Pulmonary artery endothelial cell (primary cell): ENCODE measurements at places on chromosomes 5 and 9. TPM values are rescaled to one million over a fixed set of nuclear protein-coding genes. Genes with fewer than 3 reads are reported as not detected.

The SHISAL2B gene
- total RNA-seq, result not detected in 2 replicates

The TTC39B gene
- total RNA-seq, result 4.4 and 5.2 TPM in 2 replicates

The ARAP3 gene
- 33.8 and 43.1 TPM in 2 replicates for total RNA-seq

The DDX4 gene
- not detected in 2 replicates for total RNA-seq

The MYOZ3 gene
- 0.25 and 0.59 TPM in 2 replicates for total RNA-seq

The MOB3B gene
- 0.07 TPM in 2 replicates for total RNA-seq

The IL4 gene
- not detected in 2 replicates for total RNA-seq

The CAMK4 gene
- total RNA-seq, result 2.2 and 5.4 TPM in 2 replicates

The CNTNAP3B gene
- 51.9 and 202 TPM in 2 replicates for total RNA-seq

The CCNJL gene
- 2.7 and 3.2 TPM in 2 replicates for total RNA-seq

The SEMA6A gene
- 0.35 and 0.92 TPM in 2 replicates for total RNA-seq
